ENCODE measurements at places on chromosomes 3 and 15.
A peak's percentile ranks its signal among the peaks of the same experiment; 100 is the strongest.

- DNase-seq, result no peak
These were observed 774 bp upstream of the TMCO5A start for GRCh38 chr15:37933666-37934065.

GRCh38 chr3:48464713-48465221, 18.2 kb downstream of the ATRIP start:
- no peak for DNase-seq

GRCh38 chr15:20658024-20658423, 116.4 kb upstream of the GOLGA6L6 start:
- no peak for DNase-seq

DNA sequence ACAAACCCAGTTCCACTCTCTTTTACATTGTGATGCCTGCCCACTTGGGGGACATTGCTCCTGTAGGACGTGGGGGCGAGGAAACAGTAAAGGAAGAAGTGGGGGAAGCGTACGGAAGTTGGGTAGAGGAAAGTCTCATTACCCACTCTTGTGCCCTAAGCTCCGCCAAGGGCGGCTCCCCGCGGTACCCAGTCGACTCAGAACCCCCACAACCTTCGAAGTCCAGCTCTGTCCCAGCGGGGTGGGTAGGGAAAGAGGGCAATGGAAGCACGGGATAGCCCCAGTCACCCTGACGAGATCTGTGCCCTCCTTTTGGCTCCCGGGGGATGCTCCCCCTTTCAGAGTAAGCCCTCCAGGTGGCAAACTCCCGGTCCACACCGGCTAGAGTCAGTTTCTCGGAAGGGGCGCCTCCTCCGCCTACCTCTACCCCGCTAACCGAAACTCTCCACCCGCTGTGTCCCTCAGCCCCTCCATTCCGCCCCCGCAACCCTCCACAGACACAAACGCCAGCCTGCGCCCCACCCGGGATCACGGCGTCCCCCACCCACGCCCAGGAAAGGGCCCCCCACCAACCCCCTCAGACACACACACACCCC, 527 bp downstream of the CSNK1G1 start:
- peak; percentile 6 for DNase-seq

- DNase-seq, result no peak
These were observed 155.4 kb upstream of the CCDC54 start for GRCh38 chr3:107221856-107222255.

DNA sequence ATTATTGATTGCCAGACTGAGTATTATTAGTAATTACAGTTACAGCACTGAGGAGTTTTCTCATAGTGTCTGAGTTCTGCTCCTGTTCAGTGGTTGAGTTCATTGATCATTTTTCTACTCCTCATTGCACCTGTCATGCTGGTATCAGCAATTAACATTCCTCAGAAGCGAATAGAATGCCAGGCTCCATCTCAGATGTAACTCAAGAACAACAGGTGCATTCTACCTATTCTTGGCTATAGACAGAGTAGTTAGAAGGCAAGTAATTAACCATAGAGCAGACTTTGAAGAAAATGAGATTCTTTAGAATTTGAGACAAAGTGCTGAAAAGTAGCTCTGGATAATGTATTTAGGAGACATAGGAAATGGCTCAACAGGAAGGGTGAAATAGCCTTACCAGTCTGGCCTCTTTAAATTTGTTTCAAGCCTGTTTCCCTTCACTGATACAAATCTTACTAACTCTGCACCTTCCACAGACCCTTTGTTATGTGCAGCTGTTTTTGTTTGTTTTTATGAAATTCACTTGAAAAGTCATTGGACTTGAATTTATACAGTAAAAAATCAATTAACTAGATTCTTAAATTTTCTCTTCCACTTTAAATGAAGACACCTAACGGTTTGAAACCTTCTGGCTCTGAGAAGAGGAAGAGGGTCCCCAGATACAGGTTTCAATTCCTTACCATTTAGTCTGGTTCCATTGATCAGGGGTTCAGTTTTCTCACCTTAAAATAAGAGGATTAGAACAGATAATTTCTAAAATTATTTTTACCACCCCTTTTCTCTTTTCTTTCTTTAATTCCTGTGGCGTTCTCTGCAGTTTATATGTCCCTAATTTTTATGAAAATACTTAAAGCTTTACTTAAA, 109.6 kb downstream of the FNDC3B start:
- DNase-seq, result no peak

GRCh38 chr15:58957101-58957973, 23.9 kb upstream of the SLTM start:
- peak; percentile 23 for DNase-seq

- no peak for DNase-seq
These were observed 56.3 kb downstream of the PPARG start for GRCh38 chr3:12345141-12345561.

DNA sequence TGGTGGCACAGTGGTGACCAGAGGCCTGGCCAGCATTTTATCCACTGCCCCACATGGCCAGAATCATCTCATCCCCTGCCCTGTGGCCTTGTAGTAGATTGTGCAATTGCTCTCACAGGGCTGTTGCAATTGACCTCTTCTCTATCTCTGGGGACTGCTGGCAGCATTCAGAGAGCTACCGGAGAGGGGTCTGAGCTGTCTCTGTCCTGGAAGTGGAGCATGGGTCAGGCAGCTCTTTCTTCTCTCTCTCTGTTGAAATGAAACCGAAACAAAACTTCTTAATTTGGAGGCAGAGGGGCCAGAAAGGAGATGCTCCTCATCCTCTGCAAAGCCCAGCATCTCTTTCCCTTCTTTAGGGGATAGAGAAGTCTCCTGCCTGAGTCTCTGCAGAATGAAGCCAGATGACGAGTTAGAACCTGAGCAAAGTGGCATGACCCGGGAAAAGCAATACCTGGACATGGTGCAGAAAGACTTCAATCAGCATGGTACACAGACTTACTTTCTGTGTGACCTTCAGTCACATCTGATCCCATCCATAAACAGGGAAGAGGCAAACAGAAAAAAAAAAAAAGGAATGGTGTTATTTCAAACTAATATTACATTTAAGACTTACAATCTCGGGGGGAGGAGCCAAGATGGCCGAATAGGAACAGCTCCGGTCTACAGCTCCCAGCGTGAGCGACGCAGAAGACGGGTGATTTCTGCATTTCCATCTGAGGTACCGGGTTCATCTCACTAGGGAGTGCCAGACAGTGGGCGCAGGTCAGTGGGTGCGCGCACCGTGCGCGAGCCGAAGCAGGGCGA, 144.5 kb upstream of the BCL6 start:
- DNase-seq, result no peak

DNA sequence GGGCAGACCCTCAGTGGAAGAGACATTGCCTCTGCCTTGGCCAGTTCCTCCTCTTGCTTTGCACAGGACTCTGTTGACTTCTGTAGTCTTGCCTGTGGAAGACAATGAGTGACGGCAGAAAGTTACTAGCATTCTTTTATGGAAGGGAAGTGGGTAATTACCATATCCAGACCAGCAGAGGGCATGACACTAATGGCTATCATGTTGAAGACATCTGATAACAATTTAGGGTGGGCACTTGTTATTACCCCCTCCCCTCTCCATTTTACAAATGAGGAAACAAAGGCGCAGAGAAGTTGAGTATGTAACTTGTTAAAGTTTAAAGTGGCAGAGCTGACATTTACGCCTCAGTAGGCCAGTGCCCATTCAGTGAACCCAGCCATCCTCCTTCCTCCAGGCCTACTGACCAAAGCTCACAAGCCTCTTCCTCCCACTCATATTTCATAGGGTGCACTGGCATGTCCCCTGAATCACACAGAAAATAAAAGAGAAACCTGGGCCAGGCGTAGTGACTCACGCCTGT, 48.2 kb upstream of the FMN1 start:
- DNase-seq, result no peak

DNA sequence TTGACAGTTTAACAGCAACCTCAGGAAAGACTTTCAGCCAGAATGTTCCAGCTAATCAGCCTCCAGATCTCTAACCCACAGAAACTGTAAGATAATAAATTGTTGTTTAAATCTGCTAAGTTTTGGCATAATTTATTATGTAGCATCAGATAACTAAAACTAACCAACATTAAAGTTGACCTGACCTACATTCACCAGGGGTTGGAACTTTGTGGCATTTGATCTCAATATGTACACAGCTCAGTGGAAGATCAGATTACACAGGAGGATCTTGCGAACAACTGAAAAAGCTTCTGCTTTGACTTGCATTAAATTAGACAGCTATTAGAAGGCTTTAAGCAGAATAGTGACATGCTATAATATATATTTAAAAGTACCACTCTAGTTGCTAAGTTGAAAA, 91.4 kb upstream of the POU1F1 start:
- DNase-seq, result no peak

GRCh38 chr3:98901119-98901391, 440 bp downstream of the DCBLD2 start:
- DNase-seq, result no peak

DNA sequence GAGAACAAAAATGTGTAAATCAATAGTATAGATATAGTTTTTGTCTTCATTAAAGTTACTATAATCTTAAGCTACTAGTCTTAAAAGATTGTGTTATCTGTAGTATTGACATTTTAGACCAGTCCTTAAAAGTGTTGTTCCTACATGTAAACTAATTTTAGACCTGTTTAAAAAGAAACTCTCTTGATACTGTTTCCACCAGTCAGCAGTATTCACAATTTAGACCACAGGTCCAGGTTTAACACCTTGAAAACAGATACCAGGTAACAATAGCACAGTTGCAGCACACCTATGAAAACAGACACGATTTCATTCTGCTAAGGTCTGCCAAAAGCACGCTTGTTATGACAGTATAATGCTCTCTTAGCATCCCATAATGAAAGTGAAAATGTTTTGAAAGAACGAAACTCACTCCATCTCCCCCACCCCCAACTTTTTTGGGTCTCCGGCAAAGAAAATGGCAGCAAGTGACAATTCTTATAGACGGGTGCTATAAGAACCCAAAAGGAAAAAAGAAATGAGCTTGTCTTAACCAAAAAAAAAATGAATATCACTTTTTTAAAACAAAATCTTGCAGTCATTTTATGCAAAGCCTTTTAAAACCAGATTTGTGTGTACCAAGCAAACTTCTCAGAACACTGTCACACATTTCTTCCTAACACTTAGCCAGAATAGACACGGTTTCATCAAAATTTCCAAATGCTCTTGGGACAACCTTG, 1.6 kb downstream of the EIF4E3 start:
- DNase-seq, result no peak

DNA sequence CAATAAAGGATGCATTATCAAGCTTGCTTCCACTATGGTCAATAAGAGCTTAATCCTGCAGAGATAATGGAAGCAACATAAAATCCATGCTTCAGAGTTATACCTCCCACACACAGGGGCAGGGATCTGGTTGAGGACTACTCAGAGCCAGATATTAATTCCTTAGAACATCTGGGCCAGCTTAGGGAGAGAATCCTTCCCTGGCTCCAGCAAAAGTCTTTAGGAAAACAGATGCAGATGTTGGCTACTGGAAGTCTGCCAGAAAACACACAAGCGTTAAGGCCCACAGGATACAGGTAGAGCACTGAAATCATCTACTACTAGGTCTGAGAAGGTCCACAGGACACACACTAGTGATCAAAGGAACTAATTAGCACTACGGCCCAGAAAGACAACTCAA, 25.2 kb downstream of the TMEM202 start:
- DNase-seq, result no peak

GRCh38 chr15:29925227-29926082, 103.2 kb upstream of the TJP1 start:
- DNase-seq, result peak; percentile 2

DNA sequence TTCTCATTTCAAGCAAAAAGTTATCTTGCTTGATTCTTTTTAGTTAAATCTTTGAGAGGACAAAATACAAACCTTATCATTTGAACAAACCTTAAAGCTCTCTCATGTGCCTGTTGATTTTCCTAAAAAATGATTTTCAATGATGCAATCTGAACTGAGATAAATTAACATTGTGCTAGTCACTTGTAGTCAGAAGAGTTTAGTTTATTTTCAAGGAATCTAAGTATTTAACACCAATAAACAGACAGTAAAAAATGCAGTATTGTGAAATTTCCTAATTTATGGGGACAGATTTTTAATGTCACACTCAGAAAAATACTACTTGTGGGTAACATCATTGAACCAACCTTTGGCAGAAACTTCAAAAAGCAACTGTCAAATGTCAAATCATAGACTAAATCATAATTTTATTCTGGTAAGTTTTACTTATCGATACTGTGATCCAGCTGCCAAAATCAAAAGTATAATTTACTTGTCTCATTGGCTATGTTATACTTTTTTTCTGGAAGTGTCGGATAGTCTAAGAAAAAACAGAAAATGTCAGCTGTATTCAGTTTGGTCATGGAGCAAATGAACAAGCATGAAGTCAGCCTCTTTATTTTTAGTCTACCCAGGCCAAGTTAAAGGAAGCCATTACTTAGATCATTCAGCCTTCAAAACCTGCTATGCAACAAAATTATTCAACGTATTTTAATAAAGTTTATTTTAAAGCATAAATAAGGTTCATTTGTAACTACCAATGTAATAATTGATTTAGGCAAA, 52.4 kb upstream of the FNDC3B start:
- DNase-seq, result no peak

GRCh38 chr3:114550165-114550564, 256.3 kb downstream of the TIGIT start:
- DNase-seq, result no peak

DNA sequence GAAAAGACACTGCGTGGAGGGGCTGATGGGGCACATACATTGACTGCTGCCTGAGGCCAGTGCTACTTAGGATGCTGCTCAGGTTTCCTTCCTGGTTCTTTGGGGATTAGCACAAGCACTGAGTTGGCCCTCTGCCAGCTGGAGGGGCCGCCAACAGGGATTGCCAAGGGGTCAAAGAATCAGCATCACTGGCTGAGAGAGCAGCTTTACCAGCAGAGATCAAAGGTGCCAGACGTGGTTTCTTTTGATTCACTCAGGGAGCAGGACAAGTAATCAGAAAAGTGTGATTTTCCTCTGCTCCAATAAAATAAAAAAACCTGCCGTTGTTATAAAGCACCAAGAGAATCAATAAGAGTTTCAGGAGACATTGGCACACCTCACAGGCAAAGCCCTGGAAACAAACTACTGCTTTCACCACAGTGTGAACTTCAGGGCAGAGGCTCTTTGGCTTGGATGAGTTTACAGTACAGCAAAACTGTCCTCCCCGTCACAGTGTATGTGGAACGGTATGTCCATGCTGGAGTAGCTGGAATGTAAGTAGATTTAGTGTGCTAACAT, 45.8 kb upstream of the FSIP1 start:
- no peak for DNase-seq

- DNase-seq, result no peak
These were observed 12.3 kb downstream of the ARL13B start for GRCh38 chr3:93992207-93992606.

GRCh38 chr3:46422617-46423016, 15.6 kb downstream of the CCRL2 start:
- DNase-seq, result no peak

DNA sequence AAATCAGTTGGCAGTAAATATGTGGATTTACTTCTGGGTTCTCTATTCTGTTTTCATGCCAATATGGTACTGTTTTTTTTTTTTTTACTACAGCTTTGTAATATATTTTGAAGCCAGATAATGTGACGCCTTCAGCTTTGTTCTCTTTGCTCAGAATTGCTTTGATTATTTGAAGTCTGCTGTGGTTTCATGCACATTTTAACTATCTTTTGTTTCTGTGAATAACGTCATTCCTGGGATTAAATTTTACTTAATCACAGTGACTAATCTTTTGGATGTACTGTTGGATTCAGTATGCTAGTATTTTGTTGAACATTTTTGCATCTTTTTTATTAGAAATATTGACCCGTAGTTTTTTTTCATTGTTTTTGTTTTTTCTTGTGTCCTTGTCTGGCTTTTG, 576.5 kb downstream of the ZNF385D start:
- no peak for DNase-seq

All from stimulated activated CD4-positive, alpha-beta T cell treated with anti-CD3 and anti-CD28 coated beads, TNF-alpha, amount 100 ng/mL, for 24 hours (primary cell).